ENCODE measurements at places on chromosomes 12 and 14.

GRCh38 chr14:104309657-104310369 lies 171.4 kb downstream of the KIF26A start:
- no peak for DNase-seq

DNA sequence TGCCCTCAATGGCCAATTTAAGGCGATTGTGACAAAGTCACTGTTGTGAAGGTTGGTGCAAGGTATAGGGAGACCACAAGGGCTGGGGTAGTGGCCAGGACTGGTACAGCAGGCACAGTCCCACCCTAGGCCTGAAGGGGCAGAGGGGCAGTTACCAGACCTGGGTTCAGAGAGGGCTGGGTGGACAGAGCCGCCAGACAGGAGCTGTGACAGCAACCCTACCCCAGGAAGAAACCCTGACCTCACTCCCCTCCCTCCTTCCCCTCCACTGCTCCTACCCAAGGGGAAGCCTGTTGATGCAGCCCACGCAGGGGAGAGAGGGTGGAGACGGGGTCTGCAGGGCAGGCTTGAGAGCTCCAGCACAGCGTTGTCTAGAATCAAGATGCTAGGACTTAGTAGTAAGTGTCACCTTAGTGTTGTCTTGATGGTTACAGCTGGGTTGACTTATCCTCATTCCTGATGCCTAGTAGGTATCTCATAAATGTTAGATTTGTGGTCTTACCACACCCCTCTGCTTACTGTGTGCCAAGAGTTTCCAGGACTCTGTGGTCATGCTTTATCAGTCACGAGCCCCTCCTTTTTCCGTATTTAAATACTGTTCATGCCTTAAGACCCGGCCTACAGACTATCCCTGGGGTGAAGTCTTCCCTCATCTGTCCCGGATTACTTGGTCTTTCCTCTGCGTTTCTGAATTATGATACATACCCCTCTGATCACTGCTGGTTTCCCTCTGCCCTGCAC lies 14.4 kb downstream of the EML1 start:
- DNase-seq = peak; percentile 67

DNA sequence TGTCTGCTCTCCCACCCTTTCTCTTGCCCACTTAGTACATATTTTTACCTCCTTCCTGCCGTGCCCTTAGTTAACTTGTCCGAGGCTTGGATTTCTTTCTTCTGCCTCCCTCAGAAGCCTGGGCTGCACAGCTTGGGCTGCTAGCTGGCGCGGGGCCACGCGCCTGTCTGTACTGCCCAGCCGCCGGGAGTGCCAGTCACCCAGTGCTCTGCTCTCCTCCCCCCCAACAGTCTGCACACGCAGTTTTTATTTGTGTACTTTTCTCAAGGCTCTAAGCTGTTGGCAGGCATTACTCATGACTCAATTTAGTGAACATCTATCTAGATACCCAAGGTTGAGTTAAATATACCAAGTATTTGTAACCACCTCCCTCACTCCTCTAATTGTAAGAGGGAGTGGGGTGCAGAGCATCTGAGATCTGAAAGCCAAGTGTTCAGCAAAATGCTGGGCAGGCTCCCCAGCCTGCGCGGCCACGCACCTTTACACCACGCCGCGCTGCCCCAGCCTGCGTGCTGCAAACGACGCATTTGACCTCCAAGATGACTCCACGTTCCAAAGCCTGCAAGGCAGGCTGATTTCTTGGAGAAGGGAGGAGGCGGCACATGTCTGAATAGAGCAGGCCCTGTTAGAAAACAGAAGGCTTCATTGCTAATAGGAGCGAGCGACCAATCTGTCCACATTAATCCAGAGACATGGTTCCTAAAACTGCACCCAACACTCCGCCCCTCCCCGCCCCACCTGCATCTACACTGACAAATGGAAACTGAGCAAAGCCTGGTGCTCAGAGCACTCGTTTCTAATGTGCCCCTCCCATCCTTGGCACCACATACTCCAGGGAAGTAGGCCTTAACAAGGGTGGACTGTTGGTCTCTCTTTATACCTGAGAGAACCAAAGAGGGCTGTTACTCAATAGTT lies 18.2 kb upstream of the CACNA2D4 start:
- peak; percentile 73 for DNase-seq

- no peak for DNase-seq
These were observed 224.7 kb downstream of the PIK3C2G start for GRCh38 chr12:18486036-18486435.

- no peak for DNase-seq
These were observed 39.4 kb downstream of the MIPOL1 start for GRCh38 chr14:37237094-37237493.

GRCh38 chr14:91454155-91454554 lies 36.5 kb upstream of the CCDC88C start:
- DNase-seq = no peak

GRCh38 chr14:35078082-35078481 lies 32.0 kb downstream of the FAM177A1 start:
- no peak for DNase-seq

DNA sequence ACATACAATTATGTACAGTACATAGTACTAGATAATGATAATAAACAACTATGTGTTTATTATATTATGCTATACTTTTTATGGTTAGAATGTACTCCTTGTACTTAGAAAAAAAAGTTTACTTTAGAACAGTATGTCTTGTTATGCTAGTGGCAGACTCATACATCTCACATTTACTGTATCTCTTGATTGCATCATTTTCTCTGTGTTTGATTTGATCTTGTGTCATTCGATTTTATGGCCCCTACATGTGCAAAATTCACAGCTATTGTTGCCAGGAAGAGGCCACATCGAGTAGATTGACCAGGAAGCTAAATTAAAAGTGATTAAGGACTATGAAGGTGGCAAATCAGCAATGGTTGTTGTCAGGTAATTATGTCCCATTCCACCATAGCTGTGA lies 153.0 kb downstream of the PCNX1 start:
- peak; percentile 5 for DNase-seq

DNA sequence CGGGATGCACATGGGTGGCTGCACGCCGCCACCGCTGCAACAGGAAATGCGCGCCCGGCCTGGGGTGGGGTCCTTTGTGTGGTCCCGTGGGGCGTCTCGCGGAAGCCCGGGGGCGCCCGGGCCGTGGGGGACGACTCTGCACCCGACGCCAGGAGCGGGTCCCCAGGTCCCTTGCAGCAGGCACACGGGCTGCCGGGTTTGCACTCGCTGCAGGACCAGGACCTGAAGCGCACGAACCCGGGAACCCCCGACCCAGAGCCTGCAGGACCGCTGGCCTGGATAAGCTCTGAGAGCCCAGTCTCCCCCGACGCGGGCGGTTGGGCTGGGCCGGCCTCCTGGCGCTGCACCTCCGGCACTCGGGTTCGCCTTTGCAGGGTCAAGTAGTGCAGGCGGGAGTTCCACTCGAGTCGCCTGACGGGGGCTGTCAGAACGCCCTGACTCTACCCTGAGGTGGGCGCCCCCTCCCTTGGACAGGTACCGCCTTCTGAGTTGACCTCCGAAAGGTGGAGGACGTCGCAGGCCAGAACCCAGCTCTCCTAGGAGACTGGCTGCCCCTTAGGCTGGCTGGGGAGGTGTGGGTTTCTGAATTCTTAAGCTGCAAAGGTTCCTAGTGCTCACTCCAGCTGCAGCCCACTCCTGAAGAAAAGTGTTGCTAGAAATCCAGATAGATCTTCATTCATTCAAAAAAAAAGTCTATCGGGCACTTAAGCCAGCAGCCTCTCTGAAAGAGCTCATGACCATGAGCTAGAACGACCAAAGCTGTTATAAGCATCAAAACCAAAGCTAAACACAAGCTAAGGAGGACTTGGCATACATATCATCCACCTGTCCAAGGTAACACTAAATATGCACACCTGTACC lies 68.0 kb downstream of the RNF34 start:
- no peak for DNase-seq

- peak; percentile 81 for DNase-seq
These were observed 41.5 kb upstream of the LTBP2 start for GRCh38 chr14:74653386-74654138.

DNA sequence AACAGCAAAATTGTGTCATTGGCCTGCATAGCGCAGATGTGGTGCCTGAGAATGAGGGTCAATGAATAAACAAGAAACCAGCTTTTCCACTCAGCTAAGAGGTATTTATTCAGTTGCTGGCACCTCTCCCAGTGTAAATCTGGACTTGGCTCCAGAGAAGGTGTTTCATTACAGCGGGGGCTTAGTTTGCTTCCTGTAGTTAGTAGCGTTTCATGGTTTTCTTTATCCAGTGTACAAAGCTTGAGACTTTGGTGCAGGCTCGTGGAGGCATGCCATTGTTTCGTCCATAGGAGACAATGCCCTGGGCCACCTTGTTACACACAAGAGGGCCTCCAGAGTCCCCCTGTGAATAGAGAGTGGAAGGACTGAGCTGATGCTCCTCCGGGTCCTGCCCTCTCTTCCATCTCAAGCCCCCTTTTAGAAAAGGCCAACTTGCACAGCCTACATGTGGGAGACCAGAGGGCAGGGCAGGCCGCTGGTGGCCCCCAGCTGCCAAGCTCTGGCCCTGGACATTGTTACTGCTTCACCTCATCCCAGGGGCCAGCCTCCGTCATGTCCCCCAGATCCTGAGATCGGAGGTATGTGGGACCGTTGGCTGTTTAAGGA lies 3.0 kb downstream of the GZMB start:
- no peak for DNase-seq

DNA sequence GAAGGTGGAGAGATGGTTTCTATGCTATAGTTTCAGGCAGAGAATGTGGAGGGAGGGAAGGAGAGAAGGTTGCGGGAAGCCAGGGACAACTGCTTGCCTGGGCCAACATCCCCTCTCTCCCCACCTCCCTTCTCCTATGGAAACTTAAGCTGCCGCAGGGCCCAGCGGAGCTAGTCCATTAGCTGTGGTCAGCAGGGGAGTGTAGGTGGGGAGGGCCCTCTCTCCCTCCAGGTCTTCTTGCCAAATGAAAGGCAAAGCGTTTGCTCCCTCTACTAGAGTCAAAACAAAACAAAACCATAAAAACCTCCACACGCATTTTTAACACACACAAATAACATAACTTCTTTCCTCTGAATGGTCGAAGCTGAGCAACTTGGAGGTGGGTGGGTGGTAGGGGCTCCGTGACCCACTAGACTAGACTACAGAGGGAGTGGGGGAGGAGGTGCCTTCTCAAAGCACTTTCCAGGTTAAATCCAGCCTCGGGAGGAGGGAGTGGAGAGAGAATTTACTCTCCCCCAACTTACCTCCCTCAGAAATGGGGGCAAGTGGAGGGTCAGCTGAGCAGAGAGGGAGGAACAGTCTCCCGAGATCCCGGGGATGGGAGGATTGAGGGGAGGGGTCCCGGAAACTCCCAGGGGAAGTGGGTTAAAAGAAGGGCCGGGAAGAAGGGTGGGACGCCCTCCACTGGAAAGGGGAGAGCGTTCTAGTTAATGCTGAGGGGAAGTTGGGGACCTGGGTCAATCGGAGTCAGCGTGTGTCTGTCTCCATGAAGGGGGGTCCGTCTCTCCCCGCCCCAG lies 4.6 kb upstream of the CACNB3 start:
- DNase-seq = no peak

- DNase-seq = peak; percentile 83
These were observed 115.9 kb upstream of the TMPO start for GRCh38 chr12:98399532-98399931.

- DNase-seq = no peak
These were observed 74.9 kb downstream of the TESC start for GRCh38 chr12:117023998-117024960.

DNA sequence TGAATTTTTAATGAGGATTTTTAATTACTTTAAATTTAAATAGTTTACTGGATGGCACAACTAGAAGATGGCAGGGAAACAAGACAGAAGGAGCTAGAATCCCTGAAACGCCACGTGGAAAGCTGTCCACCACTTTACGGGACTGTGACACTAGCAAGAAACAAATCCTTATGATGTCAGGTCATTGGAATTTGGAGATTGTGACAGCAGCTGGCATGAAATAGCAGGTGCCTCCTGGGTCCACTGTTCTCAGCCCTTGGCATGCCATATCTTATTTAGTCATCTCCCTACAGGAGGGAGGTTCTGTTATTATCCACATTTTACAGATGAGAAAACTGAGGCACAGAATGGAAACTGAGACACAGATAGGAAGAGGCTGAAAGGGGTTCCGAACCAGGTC lies 113.8 kb downstream of the BCL11B start:
- DNase-seq = peak; percentile 24

DNA sequence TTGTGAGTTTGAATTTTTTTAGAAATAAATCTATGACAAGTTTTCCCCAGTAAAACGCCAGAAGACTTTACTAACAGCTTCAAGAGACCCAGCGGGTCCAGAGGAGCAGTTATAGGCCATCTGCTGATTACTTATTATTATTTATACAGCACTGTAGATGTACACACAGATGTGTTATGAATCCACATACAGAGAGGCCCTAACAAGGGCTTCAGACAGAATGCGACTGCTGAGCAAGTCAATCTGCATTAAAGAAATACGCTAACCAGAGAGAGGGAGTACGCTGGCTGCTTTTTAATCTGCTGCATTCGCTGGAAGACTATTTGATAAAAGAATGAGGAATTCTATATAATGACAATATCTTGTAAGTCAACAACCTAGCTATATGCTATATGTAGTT lies 32.5 kb downstream of the ATF7 start:
- DNase-seq = no peak

DNA sequence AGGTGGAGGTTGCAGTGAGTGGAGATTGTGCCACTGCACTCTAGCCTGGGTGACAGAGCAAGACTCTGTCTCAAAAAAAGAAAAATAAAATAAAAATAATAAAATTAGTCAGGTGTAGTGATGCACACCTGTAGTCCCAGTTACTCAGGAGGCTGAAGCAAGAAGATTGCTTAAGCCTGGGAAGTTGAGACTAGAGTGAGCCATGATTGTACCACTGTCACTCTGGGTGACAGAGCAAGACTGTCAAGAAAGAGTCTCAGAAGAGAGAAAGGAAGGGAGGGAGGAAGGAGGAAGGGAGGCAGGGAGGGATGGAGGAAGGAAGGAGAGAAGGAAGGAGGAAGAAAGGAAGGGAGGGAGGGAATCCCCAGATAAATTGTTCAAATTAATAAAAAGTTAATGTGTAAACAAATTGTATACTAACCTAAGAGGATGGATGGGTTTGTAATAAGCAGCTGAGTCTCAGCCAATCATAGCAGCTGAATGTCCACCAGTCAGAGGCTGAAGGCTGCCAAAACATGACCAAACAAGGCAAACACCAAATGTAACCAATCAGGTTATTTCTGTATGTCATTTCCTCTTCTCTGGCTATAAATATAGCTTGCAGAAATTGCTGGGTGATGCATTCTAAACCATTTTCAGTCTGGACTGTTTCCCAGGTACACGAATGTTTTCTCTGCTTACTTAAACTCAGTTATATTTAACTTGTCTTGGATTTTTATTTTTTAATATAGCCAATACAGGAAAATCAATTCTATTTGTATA lies 6.1 kb upstream of the CDCA4 start:
- peak; percentile 63 for DNase-seq

- DNase-seq = peak; percentile 19
These were observed 15.6 kb downstream of the SMUG1 start for GRCh38 chr12:54173066-54173726.

- DNase-seq = peak; percentile 27
These were observed 27.0 kb downstream of the MAP3K9 start for GRCh38 chr14:70782361-70782760.

- DNase-seq = no peak
These were observed 21.6 kb upstream of the TESC start for GRCh38 chr12:117120787-117121186.
